ENCODE measurements at places on chromosomes 6 and 20.

DNA sequence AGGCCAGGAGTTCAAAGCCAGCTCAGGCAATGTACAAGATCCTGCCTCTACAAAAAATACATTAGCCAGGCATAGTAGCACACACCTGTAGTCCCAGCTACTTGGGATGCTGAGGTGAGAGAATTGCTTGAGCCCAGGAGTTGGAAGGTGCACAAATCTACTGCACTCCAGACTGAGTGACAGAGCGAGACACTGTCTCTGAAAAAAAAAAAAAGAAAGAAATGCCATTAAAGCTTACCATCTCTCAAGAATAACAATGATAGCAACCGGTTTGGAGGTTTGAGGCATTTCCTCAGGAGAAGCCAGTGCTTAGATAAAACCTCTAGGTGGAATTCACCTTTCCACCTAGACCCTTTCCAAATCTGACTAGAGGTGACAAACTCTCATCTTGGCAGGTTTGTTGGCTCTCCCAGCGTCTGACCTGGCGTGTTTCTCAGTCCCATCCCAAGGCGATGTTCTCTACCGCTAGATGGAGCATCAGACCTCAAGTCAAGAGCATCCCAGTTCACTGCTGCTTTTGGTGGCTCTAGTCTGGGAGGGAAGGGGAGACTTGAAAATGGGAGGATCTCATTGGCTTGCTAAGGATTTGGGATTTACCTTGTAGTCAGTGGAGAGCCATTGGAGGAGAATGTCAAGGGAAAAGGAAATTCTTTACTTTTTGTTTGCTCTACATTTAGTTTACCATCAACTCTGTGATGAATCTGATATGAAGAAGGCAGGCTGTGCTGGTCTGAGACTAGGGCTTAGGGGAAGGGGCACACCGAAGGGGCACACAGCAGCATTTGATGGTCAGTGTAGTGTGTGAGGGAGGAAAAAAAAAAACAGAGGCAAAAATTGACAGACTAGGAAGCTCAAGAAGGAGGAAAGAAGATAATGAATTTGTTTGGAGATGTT, 67.9 kb downstream of the NCOA7 start:
- DNase-seq: peak; percentile 16

GRCh38 chr6:7909323-7910276, 988 bp downstream of the TXNDC5 start:
- peak; percentile 29 for DNase-seq

- DNase-seq: no peak
These were observed 5.3 kb upstream of the CGA start for GRCh38 chr6:87100216-87100615.

DNA sequence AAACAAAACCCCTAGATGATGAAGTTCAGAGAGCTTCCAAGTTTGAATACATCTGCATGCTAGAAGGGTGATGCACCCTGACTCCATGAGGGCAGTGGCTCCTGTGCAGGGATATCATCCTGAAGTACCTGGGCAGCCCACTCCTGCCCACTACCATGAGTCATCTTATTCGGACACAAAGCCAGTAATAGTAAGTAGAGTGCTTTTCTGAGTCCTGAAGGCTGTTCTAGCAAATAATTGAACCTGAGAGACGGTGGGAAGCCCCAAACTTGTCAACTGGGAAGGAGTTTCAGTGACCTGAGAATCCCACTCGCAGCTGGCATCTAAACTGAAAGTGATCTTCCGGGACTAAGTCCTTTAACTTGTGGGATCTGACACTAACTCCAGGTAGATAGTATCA, 152.9 kb upstream of the COL21A1 start:
- DNase-seq: no peak

DNA sequence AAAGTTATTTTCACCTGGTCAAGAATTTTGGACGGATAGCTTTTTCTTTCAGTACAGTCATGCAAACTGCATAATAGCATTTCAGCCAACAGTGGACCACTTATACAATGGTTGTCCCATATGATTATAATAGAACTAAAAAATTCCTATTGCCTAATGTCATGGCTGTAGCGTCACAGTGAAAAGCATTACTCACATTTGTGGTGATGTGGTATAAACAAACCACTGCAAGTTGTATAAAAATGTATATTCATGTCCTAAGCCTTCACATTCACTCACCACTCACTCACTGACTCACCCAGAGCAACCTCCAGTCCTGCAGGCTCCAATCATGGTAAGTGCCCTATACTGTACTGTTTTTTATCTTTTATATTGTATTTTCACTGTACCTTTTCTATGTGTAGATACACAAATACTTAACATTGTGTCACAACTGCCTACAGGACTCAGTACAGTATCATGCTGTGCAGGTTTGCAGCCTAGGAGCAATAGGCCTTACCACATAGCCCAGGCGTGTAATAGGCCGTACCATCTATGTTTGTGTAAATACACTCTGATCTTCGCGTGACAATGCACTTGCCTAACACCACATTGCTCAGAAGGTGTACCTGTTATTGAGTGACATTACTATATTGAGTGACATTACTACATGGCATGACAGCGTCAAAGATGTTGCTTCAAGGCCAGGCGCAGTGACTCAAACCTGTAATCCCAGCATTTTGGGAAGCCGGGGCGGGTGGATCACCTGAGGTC, 17.9 kb downstream of the ABHD12 start:
- no peak for DNase-seq

DNA sequence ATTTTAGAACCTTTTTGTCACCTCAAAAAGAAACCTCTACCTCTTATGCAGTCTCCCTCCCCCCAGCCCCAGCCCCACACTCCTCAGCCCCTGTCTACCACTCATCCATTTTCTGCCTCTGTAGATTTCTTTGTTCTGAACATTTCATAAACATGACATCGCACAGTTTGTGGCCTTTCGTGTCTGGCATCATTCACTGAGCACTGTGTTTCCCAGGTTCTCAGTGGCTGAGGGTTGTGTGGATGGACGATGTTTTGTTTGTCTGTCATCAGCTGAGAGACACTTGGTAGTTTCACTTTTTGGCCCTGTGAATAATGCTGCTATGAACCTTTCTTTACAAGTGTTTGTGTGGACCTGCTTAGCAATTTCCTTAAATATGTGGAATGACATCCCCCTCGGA, 64.5 kb downstream of the FAM120B start:
- no peak for DNase-seq

DNA sequence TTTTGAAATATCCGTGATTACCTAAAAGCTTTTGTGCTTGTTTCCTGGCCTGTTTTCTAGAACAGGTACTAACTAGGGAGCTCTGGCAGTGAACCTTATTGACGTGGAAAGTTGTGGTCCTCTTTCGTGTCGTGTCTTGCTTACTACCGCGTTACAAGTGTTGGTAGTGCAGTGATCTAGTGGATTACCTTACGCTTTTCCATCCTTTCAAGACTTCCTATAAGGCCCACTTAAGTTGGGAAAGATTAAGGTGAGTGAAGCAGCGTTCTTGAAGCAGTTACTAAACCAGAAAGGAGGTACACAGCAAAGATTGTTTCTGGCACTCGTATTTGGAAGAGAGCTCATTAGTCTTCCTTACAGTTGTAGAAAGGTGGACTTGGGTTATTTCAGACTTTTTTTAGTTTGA, 1.9 kb downstream of the PNRC1 start:
- peak; percentile 3 for DNase-seq

DNA sequence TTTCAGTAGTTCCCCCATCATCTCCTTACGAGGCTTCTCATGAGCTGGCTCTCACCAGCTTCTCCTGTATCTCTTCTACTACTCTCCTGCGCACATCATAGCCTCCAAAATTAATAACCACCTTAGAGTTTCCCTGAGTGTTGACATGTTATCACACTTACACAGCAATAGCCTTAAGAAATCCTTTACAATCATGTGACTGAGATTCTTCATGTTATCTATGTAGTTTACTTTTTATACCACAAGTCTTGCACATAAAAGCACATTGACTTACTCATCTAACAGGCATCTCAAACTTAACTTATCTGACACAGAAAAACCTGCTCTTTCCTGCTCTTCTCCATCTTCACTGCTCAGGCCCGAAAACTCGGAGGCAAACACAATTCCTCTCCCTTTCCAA, 103.7 kb upstream of the TAB2 start:
- DNase-seq: no peak

DNA sequence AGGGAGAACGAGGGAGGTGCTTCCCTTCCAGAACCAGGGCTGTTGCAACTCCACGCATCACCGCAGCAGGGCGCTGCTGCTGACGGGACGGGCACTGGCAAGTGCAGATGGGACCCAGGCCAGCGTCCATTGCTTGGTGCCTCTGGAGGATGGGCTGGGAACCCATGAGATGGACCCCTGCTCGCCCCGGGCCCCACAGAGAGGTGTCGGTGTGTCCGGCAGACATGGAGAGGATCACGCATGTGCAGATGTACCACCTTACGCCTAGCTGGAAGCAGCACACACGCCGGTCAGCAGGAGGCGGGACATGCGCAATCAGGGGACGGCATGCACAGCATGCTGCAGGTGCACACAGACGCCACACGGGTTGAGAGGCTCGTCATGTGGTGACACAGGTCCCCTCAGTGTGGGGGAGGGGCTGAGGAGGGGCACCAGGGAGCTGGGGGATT, 5.7 kb downstream of the CABLES2 start:
- DNase-seq: no peak

DNA sequence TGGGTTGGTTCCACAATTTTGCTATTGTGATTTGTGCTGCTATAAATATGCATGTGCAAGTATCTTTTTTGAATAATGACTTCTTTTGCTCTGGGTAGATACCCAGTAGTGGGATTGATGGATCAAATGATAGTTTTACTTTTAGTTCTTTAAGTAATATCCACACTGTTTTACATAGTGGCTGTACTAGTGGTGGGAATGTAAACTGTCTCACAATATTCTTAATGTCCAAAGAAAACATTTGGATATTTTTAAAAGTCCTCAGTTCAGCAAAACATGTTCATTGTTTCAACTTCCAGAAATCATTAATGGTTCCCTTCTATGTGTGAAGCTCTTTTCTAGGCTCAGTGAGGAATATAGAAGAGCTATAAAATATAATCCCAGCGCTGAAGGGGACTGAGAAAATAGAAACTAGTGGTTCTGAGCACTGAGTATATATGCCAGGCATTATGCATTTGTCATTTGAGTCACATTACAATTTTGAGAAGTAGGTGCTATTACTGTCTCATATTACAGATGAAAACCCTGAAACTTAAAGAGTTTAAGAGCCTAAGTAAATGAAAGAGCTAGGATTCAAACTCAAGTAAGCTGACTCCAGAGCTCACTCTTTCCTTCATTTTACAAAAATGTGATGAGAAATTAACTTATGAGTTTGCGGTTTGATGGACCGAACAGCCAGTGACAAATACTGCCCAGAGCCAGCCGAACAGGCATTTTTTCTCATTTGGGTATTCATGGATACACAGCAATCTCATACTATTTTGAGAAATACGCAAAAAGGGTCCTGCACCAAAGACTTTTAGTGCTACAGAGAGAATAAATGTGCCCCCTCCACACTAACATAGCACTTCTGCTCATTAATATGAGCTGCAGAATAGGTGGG, 250.1 kb downstream of the TBX18 start:
- DNase-seq: no peak

DNA sequence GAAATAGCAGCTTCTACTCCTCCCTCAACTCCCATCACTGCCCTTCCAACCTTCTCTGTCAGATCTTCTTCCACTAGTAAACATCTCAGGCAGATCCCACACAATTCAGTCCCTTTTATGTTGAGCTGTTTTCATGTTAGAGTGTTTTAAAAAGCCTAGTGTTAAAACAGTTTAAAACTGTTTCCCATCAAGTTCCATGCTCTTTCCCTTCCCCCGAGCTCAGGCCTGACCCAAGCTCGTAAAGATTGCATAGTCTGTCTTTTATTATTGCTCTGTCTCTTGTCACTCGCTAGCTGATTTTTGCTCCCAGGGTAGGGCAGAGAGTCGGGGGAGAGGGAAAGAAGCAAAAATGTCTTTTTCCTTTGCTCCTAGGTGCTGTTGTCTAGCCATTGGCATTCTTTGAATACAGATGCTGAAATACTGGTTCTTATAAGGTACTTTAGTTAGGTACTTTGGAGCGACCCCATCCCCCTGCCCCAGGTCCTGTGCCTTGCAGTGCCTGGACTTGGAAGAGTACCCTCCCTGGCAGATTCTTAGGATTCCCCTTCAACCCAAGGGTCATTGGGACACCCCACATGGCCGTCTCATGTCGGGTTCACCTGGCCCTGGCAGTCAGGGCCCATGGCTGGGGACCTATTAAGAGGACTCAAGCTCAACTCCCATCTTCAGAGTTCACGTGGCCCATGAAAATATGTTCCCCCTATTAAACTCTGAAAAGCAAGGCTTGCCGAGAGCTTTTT, 101.2 kb upstream of the ARMC2 start:
- DNase-seq: no peak

DNA sequence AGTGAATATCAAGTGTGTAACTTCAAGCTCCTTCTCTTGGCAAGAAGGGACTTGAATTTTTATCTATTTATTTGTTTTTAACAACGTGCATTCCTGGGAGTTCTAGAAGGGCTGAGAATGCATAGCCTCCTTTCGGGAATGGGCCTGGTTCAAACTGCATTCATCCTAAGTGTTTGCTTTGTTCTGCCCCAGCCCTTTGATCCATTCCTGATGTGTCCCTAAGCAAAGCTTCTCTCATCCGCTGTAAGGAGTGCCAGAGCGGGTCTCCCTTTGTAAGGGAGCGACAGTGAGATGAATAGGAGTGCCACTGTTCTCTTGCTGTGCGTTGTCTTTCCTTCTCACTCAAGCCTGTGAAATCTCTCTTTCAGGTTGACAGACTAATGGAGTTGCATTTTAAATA, 61.0 kb upstream of the VSTM2L start:
- no peak for DNase-seq

DNA sequence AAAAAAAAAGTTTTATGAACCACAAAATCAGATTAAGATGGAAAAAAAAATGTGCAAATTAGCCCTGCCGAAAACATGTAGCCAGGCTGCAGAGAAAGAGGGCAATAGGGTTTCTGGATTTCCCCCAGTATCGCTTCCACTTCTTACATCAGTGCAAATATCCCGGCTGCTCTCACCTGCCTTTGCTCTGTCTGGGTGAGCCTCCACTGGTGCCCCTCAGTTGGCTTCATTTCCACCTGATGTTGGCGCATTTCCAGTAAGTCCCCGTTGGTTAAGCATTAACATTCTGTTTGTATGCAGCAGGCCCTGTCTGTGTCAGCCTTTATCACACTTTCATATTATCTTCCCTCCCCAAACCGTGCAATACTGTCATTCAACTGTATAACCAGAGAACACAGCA, 215.1 kb downstream of the CBLN4 start:
- DNase-seq: no peak

- DNase-seq: no peak
These were observed 80.1 kb downstream of the DLL1 start for GRCh38 chr6:170210651-170211403.

GRCh38 chr6:98894810-98895209, 52.9 kb downstream of the FBXL4 start:
- no peak for DNase-seq

GRCh38 chr6:41692730-41693129, 42.7 kb downstream of the TFEB start:
- no peak for DNase-seq
